K562 (cell line): ENCODE measurements at places on chromosomes 16 and 17.

GRCh38 chr17:67180275-67180674 lies 64.7 kb downstream of the HELZ start:
- DNase-seq: no peak

DNA sequence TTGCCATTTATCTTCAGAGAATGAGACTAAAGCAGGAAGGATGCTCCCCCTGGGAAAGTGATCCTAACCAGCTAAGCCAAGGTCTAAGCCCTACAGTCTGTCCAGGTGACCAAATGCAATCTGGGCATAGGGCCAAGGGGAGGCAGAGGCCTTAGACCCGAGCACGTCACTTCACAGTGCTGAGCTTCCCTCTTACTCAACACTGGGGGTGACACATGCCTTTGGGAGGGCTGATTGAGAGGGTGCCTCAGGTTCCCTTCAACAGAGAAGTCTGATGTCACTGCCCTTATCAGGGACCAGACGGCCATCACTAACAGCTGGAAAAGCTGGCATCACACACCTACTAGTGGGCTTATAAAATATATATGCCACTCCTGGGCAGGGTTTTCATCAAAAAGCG lies 4.0 kb downstream of the CIAO2B start:
- DNase-seq: peak; percentile 45

- DNase-seq: peak; percentile 76
Measured at GRCh38 chr17:4004517-4005295, 40.5 kb upstream of the ATP2A3 start.

DNA sequence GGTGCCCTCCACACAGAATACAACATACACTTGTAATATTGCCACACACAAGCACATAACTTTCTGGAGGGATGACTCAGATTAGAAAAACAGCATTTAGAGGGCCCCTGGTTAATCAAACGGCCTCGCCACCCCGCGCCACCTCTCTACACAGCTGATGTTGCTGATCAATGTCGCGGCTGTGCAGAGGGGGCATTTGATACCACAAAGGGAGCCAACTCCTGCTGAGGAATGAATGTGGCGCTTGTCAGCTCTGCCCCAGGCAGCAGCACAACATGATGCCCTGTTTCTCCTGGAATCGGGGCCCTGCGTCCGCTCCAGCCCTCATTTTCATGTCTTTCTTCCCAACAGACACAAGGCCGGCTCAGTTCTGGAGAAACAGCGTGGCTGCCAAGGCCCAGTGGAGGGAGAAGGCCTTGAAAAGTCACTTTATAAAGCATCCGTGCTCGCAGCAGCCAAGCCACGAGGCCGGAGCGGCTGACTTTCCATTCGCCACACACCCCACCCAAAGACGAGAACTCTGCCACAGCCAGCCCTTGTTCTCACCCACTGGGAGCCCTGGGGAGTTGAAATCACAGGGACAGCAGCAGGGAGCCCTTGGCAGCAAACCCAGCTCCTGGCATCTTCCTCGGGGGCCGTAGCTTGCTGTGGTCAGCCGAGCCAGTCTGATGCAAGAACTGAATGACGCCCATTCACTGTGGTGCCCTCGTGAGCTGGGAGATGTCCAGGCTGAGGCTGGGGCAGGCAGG lies 65.6 kb downstream of the XYLT1 start:
- DNase-seq: no peak

- peak; percentile 58 for DNase-seq
Measured at GRCh38 chr17:28612936-28613872, 781 bp downstream of the RSKR start.

DNA sequence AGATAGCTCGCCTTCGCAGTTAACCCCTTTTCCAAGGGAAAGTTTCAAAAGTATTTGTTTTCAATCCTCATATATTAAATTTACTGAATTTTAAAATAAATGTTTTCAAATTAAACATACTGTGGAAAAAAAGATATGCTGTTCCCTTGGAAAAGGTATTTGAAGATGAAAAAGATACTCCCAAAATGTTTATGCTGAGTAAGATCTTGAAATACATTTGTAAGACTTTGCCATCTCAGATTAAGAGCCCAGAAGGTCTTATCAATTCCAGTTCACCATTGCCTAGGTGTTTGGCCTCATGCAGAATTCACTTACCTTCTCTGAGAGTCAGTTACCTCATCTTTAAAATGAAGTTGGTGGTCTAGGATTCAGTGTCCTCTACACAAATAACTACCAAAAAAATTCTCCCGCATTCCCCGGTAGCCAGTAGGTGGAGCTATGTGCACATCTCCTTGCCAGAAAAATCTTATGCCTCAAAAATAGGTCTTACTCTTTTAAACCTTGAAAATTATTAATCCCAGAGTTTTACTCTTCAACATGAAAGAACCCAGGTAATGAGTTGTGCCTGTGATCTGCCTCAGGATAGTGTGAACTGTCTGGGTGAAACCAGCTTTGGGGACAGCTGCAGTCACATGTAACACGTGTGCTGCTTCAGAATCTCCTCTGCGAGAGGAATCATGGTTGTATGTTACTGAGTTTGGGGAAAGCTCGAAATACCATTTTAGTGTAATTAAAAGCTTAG lies 178.3 kb downstream of the MRTFB start:
- peak; percentile 42 for DNase-seq

- DNase-seq: no peak
Measured at GRCh38 chr17:29571883-29572681, 3.6 kb downstream of the TP53I13 start.

- DNase-seq: no peak
Measured at GRCh38 chr16:12120217-12120981, 143.9 kb downstream of the SNX29 start.

GRCh38 chr16:77816293-77816692 lies 27.9 kb downstream of the VAT1L start:
- no peak for DNase-seq

DNA sequence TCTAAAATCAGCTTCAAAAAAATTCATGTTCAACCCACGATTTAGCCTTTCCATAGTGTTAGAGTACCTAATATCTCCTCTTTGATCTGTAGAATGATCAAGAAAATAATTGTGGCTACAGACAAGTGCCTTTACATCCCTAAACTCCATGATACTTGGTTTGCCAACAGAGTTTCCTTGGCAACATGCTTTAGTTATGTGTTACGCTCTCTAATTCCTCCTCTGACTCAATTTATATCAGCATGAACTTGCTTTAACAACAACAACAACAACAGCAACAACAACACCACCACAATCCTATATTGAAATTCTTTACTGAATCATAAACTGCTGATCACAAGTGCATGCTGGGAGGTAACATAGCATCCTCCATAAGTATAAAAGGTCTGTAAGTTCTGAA lies 757.8 kb downstream of the CDH11 start:
- DNase-seq: no peak

GRCh38 chr16:58459344-58460218 lies 40.4 kb upstream of the NDRG4 start:
- no peak for DNase-seq

DNA sequence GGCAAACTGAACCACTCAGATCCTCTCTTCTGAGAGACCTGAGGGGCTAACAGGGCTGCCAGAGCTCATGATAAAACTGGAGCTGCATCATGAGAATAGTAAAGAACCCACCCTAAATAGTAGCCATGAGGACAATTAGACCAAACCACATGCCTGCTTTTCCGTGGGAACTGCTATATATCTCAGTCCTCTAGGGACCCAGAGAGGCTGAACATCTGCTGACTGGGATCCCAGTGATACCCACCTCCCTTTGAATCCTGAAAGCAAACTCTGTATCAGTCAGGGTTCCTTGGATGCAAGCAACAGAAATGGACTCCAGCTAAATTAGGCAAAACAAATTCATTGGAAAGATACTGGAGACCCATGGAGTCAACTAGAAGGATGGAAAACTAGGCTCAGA lies 6.5 kb downstream of the MT1X start:
- no peak for DNase-seq

DNA sequence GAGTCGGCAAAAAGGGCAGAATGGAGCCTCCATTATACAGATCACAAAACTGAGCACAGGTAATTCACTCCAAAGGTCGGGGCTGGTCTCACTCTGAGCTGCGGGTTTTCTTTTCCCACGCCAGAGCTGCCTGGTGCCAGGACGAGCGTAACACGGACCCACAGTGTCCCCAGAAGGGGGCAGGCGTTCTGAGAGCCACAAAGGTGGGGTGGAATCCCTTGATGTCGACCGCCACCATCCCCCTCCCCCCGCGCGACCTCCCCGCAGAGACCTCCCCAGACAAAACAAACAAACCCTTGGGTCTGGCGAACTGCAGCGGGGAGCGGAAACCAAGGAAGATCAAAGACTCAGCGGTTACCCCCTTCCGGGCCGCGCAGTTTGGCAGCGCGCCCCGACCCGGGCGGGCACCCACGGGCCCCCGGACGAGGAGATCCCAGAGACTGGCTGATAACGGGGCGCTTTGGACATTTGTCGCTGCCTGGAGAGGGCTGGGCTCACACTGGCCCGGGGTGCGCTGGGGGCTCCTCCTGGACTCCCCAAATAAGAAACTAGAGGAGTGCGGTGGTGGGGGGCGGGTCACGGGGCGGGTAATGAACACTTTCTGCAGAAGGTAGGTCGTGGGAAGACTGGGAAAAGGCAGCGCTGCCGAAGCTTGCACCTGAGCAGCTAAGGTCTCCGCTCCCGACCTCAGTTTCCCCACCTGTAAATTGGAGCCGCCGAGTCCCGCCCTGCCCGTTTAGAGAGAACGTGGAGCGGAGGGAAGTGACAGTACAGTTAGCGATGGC lies 664 bp upstream of the NKD1 start:
- DNase-seq: no peak

GRCh38 chr16:23420011-23420410 lies 33.0 kb downstream of the COG7 start:
- no peak for DNase-seq

- no peak for DNase-seq
Measured at GRCh38 chr17:65365169-65365568, 196.3 kb downstream of the AXIN2 start.

GRCh38 chr17:79028496-79029326 lies 4.7 kb downstream of the C1QTNF1 start:
- DNase-seq: no peak

GRCh38 chr16:1942047-1942809 lies 771 bp downstream of the MSRB1 start:
- DNase-seq: peak; percentile 85

DNA sequence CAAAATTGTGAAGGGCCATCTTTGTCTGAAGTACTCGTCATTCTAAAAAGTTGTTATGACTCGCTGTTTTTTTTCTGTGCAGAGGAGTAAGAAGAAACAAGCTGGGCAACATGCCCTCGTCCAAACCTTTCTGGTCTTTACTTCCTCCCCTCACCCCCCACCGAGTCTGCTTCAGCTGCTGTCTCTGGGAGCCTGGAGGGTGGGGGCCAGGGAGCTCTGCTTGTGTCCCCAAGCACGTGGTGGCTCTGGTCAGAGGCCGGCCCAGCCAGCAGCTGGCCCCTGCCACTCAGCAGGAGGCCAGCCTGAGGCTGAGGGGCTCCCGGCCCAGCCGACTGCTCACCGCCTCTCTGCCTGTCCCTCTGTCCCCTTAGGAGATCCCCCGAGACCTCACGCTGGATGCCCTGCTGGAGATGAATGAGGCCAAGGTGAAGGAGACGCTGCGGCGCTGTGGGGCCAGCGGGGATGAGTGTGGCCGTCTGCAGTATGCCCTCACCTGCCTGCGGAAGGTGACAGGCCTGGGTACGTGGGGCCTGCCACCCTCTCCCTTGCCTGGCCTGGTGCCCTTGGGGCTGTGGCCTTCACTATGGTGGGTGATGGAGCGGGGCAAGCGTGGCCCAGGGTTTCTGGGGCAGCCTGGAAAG lies 53.7 kb upstream of the LGALS9 start:
- DNase-seq: peak; percentile 44

GRCh38 chr17:80529904-80530292 lies 14.7 kb upstream of the RPTOR start:
- DNase-seq: no peak

GRCh38 chr16:59289151-59289550 lies 555.0 kb upstream of the GOT2 start:
- no peak for DNase-seq

DNA sequence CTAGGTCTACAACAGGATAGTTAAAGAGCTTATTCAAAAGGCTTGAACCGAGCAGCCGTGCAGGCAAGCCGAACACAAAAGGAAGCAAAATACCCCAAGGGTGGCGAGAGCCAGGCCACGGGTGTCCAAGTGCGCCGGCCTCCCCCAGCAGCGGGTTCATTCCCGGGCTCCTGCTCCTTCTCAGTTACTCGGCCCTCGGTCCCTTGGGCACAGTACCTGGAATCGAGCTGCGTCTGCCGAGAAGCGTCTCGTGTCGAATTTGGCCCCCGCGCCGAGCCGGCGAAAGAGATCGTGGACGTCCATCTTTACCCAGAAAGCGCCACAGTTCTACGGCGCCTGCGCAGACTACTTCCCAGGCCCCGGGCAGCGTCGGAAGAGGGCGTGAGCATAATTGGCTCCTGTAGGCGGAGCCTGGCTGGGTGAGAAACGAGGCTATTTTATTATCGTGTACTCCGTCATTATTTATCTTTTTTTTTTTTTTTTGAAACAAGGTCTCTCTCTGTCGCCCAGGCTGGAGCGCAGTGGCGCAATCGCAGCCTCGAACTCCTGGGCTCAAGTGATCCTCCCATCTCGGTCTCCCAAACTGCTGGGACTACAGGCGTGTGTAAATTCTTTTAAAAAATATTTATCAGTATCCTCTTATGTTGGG lies at the start of gene DDX52:
Gene DDX52 (minus strand): TSS at position 329 of the 649 bp plus-strand sequence. CDS start 26 bp downstream, at position 303.
- peak; percentile 96 for DNase-seq

DNA sequence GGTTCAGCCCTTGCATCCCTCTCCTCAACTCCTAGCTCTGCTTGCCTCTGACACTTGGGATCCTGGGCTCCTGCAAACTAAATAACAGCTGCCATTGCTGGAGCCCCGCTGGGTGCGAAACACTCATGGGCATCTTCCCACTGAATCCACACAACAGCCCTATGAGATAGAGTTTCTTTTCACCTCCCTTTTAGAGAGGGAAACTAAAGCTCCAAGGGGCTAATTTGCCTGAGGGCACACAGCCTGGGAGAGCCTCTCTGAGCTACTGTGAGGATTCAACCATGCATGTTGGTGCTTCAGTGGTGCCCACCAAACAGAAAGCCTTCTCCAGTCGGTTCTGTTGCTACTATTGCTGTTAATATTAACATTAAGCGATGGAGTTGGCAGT lies 4.0 kb downstream of the ACBD4 start:
- no peak for DNase-seq

DNA sequence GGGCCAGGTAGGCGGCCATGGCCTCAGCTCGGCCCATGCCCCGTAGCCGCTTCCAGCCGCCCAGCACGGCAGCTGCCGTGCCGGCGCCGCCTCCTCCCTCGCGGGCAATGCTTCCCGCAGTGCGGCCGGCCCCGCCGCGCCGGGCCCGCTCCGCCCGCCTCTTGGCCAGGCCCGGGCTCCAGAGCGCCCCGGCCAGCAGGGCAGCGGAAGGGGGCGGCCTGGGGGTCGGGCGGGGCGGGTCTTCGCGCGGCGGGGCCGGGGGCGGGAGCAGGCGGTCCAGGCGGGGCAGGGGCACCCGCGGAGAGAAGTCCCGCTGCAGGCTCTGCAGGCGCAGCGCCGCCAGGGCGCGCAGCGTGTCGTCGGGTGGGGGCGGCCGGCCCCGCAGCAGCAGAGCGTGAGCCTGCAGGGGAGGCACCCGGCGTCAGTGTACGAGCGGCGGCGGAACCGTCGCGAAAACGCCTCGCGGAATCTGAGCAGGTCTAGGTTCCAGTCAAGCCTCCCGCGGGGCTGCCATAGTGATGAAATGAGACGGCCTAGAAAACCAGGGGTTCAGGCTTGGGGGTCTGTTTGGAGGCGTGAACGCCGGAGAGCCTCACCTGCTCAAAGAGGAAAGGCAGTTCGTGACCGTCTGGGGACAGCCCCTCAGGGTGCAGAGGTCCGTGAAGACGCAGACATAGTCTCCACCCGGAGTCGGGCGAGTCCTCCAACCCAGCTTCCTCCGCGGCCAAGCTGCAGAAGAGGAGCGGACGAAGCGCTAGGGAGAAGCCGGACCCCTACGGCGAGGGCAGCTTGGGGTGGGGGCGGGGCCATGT lies 6.6 kb downstream of the PLEKHH3 start:
- DNase-seq: no peak
